ENCODE measurements at places on chromosomes 5 and 9.

DNA sequence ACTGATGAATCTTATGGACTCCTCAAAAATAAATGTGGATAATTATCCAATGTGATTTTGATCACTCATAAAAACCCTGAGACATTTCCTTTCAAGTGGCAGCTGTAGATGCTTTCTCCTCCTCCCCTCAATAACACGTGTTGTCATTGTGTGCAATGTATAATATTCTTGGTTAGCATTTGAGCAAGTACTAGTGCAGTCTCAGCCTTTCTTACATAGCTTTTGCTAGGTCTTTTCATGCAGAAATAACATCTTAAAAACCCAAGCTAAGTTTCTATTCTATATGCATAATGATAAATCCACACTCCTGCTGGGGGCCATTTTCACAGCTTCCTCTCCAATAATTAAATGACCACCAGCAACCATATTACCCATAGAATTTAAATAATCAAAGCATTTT, 1835.2 kb upstream of the NUDT12 start:
- no peak for DNase-seq

DNA sequence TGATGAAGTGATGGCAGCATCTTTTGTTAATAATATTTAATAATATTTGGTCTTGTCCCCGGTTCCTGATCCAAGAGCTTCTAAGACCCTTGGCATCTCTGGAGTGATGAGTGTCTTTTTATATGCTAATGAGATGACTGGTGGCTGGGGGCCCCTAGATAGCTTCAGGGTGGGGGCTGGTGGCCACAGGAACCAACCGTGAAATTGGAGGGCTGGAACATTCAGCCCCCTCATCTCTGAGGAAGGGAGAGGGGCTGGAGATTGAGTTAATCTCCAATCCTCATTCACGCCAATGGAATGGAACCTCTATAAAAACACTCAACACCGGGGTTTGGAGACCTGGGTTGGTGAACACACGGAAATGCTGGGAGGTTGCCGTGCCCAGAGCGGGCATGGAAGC, 78.2 kb upstream of the RAPGEF1 start:
- DNase-seq, result no peak

DNA sequence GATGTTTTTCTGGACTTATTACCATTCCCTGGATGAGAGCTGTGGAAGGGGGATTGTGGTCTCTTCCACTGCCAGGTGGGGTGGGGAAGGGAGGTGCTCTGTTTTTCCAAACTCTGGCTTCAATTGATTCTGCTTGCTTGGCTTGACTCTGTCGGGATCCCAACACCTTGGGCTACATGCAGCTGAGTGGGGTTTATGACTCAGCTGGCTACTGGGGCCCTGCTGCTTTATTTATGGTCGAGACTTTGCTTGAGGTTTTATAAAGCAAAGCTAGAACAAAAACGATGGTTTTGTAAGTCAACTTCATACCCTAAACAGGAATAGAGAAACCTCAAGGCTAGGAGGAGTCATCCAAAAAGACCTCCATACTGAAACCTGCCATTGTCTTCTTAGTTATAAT, 76.3 kb downstream of the AOPEP start:
- no peak for DNase-seq

- DNase-seq, result no peak
Observed at GRCh38 chr5:93809430-93809829, 68.0 kb upstream of the POU5F2 start.

GRCh38 chr5:175785681-175786080, 85.7 kb upstream of the CPLX2 start:
- DNase-seq, result no peak

- no peak for DNase-seq
Observed at GRCh38 chr5:33758737-33759136, 133.1 kb downstream of the ADAMTS12 start.

- DNase-seq, result no peak
Observed at GRCh38 chr5:4977416-4978110, 162.6 kb upstream of the ADAMTS16 start.

- DNase-seq, result no peak
Observed at GRCh38 chr5:135232958-135233357, 166.1 kb downstream of the MACROH2A1 start.

- no peak for DNase-seq
Observed at GRCh38 chr9:134651226-134651905, 9.8 kb downstream of the COL5A1 start.

DNA sequence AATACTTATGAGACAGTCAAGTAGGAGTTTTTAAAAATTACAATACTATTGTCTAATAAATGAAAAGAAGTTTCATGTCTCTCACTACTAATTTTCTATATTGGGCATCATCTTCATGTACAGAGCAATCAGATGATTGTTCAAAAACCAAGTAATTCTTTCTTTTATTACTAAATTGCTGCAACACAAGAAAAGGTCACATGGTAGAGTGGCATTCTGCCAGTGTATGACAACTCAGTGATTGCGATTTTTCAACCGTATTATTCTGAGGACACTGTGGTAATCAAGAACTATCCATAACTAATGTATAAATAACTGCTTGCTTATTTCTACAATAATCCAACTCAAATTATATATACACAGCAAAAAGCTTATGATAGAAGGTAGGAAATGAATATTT, 96.7 kb upstream of the GRHPR start:
- DNase-seq, result peak; percentile 10

DNA sequence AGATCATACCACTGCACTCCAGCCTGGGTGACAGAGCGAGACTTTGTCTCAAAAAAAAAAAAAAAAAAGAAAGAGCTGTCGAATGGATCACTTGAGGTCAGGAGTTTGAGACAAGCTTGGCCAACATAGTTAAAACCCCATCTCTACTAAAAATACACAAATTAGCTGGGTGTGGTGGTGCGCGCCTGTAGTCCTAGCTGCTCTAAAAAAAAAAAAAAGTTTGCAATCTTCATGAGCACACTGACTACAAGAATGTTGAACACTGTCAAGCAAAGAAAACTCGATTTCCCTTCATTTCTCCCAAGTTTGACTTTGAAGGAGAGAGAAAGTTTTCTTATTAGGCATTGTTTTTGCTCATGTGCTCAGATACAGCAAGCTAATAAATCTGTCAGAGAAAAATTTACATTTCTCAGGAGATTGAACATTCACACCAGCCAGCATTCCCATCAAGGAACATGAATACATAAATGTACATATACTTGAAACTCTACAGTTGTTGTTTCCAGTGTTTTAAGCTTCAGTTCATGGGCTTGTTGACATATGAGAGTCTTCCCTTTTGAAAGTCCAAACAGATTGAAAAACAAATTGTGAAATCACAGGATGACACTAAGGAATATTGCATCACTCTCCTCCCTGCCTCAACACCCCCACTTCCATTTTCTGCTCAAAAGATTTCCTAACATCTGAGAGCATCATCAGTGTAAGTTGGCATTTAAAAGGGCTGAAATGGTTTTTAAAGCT, 81.8 kb downstream of the ARRDC3 start:
- no peak for DNase-seq
